GM12878 (cell line): ENCODE measurements at places on chromosomes 1 and 21. TPM values are rescaled to one million over a fixed set of nuclear protein-coding genes. Genes with fewer than 3 reads are reported as not detected.

The CCDC28B gene
- 127 and 129 TPM in 2 replicates for polyA plus RNA-seq

The BSND gene
- polyA plus RNA-seq: not detected in 2 replicates

The OPRD1 gene
- not detected in 2 replicates for polyA plus RNA-seq

The CATSPERE gene
- polyA plus RNA-seq: 0.17 and 0.28 TPM in 2 replicates

The RGS18 gene
- not detected in 2 replicates for polyA plus RNA-seq
